ENCODE measurements at places on chromosomes 3 and 15. TPM values are rescaled to one million over a fixed set of nuclear protein-coding genes. Genes with fewer than 3 reads are reported as not detected.

GRCh38 chr15:80252121-80252518 lies at the start of gene CTXND1:
Gene CTXND1 (minus strand): TSS chr15:80252213. CDS start chr15:80201949, 50,264 bp downstream.
- peak within 1 kb of the TSS; percentile 72 for H3K4me3 ChIP-seq
- DNase-seq, result peak; percentile 78
- H3K27me3 ChIP-seq, result peaks cover 58% of the 10 kb centered on the region
- H3K36me3 ChIP-seq, result no peaks in the 10 kb centered on the region
- H3K27ac ChIP-seq, result no peak within 1 kb of the TSS
- H3K4me1 ChIP-seq, result peaks cover 11% of the 10 kb centered on the region

- DNase-seq, result no peak
- H3K4me3 ChIP-seq, result no peak overlapping the region
- no peaks in the 10 kb centered on the region for H3K4me1 ChIP-seq
- no peak overlapping the region for H3K27ac ChIP-seq
- H3K36me3 ChIP-seq, result no peaks in the 10 kb centered on the region
- H3K27me3 ChIP-seq, result no peaks in the 10 kb centered on the region
Observed at GRCh38 chr3:196003611-196004010, 78.3 kb downstream of the TFRC start.

GRCh38 chr15:47746516-47746915 lies 29.2 kb downstream of the SEMA6D start:
- H3K27me3 ChIP-seq, result peaks cover 36% of the 10 kb centered on the region
- H3K27ac ChIP-seq, result no peak overlapping the region
- H3K4me3 ChIP-seq, result no peak overlapping the region
- H3K4me1 ChIP-seq, result peaks cover 10% of the 10 kb centered on the region
- H3K36me3 ChIP-seq, result no peaks in the 10 kb centered on the region

DNA sequence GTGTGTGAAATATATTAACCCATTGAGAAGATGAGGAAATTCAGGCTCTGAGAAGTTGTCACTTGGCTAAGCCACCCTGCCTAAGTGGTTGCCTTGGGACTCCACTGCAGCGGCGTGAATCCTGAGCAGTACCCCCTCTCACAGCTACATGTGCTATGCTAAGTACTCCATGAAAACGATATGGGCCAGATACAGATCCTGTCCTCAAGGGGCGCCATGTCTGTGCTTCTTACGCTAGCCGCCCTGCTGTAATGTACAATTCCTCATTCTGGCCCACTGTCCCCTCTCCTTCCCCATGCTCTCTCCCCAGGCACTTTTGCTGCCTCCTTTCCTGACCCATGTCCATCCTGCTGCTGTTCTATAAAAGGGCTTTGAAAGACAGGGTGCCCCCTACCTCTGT lies 140.3 kb downstream of the FEZF2 start:
- DNase-seq, result peak; percentile 83
- H3K27me3 ChIP-seq, result no peaks in the 10 kb centered on the region
- H3K36me3 ChIP-seq, result no peaks in the 10 kb centered on the region
- no peaks in the 10 kb centered on the region for H3K4me1 ChIP-seq
- no peak overlapping the region for H3K4me3 ChIP-seq

Gene CHCHD4
- total RNA-seq, result 25.8 TPM

Gene ADAMTS17
- 0.74 TPM for total RNA-seq
